ENCODE measurements at places on chromosomes 5 and 9. TPM values are rescaled to one million over a fixed set of nuclear protein-coding genes. Genes with fewer than 3 reads are reported as not detected.

The C5orf34 gene
- 4.5 TPM for total RNA-seq

The FEM1C gene
- total RNA-seq: 16.7 TPM

GRCh38 chr9:112224401-112225289 lies 49.5 kb upstream of the SUSD1 start:
- DNase-seq: no peak

DNA sequence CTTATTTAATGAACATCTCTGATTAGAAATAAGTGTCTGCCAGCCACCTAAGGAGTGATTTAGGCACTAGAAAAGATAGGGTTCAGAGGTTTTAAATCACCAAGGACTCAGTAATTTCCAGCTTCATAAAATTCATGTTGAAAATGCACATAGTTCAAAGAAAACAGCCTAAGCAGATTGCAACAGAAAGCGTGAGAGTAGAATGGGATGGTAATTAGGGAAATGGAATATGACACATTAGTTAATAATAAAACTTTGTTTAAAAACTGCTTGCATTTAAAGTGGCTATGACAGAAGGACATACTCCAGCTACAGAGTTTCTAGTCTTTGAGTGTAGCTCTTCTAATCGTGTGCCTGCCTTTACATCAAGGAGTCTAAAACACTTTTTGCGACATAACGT lies 490.8 kb downstream of the TLE4 start:
- DNase-seq: no peak

DNA sequence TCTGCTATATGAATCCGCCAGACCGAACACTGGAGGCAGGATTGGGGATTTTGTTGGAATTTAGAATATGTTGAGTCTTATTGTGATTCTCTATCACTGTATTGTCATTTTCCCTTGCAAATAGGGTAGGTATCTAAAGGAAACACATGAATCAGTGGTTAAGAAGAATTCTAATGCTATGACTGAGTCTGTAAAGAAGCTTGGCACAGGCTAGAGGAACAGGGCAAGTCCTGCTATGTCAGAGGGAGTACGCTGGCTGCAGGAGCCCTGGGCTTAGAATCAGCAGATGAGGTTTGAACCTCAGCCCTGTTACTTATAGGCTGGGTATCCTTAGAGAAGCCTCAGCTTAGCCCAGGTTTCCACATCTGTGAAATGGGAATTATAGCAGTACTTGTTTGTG lies 198.1 kb downstream of the NR3C1 start:
- no peak for DNase-seq

The FOXD4L3 gene
- not detected for total RNA-seq

- DNase-seq: peak; percentile 54
These were observed 193.4 kb upstream of the GAS1 start for GRCh38 chr9:87140605-87141109.

DNA sequence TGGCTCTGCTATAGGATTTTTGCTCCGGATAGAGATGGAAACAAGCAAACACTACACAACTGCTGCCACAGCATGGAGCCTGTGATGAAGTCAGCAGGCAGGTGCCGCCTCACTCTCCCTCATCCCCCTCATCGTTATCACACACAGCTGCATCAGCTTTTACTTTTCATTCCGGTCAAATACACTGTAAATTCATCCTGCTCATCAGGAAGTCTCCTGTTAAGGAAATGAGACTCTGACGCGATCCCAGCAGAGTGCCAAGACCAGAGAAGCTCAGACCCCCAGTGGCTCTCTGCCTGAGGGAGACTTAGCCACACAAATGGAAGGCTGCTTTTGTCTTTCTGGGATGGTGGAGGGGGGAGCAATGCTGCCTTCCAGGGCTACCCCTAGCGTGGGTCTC lies 270.2 kb downstream of the ELAVL2 start:
- DNase-seq: peak; percentile 61

GRCh38 chr9:123322273-123323195 lies 33.5 kb upstream of the CRB2 start:
- DNase-seq: peak; percentile 44

DNA sequence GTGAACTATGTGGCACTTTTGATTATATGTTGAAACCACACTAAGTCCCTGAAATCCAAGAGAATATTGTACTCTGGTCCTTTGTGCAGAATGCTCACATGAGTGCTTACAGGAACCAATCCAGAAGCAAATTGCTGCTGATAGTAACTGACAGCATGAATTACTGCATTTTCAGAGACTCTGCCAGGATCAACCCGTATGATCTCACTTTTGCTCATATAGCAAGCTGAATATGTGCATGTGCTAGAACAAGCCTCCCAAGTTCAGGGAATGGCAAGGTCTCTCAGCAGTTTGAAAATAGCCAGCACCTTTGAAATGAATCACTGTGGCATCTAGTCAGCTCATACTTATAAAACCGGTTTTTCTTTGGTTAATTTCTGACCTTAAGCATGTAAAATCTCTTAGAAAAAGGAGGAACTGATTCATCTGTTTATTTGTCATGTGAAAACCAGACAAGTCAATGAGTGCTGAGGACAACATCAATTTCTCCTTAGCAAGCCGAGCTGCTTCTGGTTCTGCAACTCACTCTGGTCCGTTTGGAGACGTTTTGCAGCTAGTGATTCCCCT lies 215.7 kb upstream of the ELL2 start:
- peak; percentile 55 for DNase-seq

DNA sequence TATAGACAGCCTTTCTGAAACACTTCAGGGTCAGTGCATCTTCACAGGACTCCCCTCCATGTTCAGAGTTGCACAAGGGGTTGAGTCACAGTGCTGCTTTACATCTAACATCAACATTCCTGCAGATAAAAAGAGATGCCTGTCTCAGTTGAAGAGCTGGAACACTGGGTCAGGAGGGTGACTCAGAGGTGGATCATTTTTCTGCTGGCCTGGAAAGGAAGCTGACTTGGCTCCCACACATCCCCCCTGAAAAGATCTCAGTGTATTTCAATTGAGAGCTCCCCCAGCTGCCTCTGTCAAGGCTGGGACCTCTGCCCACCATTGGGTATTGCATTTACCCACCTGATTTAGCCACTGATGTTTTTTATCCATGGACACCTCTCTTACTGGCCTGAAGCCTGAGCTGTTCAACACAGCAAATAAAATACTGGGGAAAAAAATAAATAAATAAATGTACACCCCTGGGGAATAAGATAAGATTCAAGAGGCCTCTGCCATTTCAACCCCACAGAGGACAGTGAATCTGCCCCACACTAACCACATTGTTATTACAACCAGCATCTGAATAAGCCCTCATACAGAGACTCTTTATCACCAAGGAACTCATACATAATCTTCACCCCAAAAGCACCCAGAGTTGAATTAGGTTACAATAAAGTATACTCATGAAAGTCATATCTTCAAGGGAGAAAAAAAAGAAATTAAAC lies 716.4 kb downstream of the SEMA5A start:
- no peak for DNase-seq

DNA sequence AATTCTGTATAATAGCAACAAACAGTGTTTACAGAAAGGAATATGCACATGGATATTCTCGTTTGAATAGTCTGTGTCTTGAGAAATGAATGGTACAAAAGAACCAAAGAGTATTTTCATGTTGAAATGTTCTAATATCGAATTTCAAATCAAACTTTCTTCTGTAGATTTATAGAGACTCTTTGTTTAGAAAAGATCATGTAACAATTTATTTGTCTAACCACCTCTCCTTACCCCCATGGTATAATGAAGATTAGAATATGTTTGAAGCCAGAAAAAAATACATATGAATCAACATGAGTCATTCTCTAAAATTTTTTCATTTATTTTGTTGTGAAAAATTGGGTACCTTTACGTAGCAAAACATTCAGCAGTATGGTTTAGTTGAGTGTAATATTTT lies 285.6 kb downstream of the PRR16 start:
- DNase-seq: no peak

DNA sequence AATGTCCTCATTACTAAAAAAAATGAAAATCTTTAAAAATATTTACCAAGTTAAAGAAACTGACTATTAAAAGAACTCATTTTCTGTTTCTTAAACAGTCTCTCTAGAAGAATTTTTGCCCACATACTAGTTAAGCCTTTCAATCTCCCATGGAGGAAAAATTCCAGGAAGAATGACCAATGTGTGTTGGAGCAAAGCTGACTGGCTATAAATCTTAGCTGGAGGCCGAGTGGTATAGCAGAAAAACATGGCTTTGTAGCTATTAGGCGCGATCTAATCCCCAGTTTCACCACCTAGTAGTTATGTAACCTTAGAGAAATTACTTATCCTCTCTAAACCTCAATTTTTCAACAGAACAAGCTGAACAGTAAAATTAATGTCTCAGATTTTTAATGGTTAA lies 135.5 kb upstream of the PRLR start:
- peak; percentile 16 for DNase-seq

DNA sequence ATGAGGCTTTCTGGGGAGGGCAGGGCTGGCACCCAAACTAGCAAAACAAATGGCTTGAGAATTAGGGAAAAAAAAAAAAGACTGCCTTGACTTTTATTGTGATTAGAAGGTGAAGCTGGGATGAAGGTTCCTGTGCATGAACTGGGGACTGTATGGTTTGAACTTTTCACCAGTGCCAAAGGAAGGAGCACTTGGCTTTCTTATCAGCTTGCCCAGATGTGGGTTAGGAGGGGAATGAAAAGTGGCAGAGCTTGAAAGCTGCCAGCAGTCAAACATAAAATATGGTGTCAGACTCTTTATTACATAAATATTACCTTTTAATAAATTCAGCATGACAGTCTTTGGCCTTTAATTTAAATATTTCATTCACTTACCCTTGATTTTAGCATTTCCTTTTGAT lies 182.5 kb downstream of the PSAT1 start:
- no peak for DNase-seq

The FRRS1L gene
- total RNA-seq: 1.9 TPM

- no peak for DNase-seq
These were observed 18.4 kb downstream of the MSANTD3 start for GRCh38 chr9:100445161-100445902.

GRCh38 chr5:102542057-102542456 lies 43.3 kb upstream of the SLCO6A1 start:
- DNase-seq: no peak

DNA sequence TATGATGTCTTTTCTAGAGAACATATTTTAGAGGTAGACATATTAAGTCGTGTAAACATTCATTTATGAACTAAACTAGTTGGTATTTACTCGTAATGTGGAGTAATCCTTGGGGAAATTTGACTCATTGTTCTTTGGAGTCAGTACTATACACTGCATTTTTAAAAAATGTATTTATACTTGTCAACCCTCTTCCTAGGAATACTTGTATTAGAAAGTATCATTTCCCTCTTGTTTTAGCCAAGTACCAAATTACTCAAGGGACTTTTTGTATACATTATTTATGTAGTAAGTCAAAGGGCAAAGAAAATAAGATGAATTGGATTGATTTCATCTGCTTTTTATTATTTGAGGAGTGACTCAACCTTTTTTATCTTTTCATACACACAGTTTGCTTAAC lies 248.1 kb upstream of the IZUMO3 start:
- DNase-seq: peak; percentile 85

DNA sequence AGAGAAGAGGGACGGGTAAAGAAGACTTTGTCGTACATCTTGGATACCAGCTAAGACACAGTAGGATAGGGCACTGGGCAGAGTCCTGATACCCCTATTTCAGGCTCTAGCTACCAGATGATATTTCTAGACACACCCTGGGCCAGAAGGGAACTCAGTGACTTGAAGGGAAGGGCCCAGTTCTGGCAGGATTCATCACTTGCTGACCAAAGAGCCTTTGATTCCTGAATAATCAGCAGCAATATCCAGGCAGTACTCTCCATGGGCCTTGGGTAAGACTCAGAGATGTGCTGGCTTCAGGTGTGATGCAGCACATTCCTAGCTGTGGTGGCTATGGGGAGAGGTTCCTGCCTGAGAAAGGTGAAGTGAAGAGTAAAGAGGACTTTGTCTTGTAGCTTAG lies 40.7 kb downstream of the TPD52L3 start:
- DNase-seq: no peak

DNA sequence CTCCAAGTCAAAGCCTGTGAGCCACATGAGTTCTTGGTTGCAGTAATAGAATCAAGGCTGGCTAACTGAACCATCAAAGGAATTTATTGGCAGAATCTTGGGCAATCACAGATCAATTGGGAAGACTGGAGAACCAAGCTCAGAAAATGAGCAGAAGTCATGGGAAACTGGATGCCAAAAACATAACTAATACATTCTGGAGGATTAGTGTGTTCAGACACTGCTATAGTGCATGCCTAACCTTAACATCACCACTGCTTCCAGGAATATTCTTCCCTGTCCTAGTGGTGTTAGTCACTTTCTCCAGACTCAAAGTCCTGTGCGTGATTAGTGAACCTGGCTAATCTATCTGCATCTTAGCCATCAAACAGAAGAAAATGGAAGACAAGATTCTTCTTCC lies 843.7 kb downstream of the EFNA5 start:
- no peak for DNase-seq

GRCh38 chr5:167797933-167798332 lies 493.5 kb upstream of the WWC1 start:
- no peak for DNase-seq

The LRRC26 gene
- not detected for total RNA-seq

DNA sequence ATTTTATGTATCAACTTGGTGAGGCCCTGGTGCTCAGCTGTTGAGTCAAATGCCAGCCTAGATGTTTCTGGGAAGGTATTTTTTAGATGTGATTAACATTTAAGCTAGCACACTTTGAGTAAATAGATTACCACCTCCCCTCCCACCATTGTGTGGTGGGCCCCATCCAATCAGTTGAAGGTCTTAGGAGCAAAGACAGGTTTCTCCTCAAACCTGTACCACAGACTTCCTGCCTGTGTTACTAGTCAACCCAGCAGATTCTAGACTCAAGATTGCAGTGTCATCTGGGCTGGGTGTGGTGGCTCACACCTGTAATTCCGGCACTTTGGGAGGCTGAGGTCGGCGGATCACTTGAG lies 33.8 kb downstream of the MRPL36 start:
- no peak for DNase-seq

- DNase-seq: no peak
These were observed 9.3 kb upstream of the KIF4B start for GRCh38 chr5:155004138-155004744.

GRCh38 chr5:55429221-55429612 lies 105.5 kb downstream of the PLPP1 start:
- DNase-seq: no peak

The JAKMIP2 gene
- 2.0 TPM for total RNA-seq

The ANKDD1B gene
- total RNA-seq: 0.98 TPM

GRCh38 chr5:53882006-53882675 lies 321.7 kb downstream of the NDUFS4 start:
- peak; percentile 6 for DNase-seq

GRCh38 chr5:94240993-94241651 lies 377.3 kb downstream of the KIAA0825 start:
- DNase-seq: peak; percentile 85

DNA sequence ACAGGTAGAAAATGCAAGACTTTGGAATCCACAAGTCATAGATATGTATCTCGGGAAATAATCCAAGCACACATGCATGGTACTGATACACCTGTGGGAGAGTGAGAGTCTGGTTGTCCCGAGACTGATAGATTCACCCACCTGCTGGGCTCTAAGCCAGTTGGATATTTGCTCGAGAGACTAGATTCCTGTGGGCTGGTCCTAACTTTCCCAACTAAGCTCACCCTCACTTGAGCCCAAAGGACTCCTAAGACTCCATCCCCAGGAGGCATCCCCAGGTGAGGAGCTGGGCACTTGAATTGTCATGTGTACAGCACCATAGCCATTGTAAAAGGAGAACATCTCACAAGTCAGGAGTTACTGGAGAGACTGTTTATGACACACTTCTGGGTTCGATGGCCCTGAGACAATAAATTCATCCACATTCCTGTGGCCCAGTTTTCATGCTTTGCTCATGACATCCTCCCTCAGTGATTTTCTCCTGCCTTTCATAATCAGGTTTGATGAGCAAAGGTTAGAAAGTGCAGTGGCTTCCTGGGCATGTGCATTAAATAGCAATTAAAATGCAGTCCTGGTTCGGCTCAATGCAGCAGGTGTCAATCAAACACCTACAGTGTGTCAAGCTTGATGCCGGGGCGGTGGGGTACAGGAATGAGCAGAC lies 18.1 kb downstream of the SLC1A1 start:
- DNase-seq: no peak

Measured in muscle of leg (tissue), 16 donors.